Chondrocyte (in vitro differentiated cells): ENCODE measurements at places on chromosomes 2 and 18. TPM values are rescaled to one million over a fixed set of nuclear protein-coding genes. Genes with fewer than 3 reads are reported as not detected.

PARD6G gene
- 10.9 to 17.7 TPM (median 17.0 TPM) in 3 replicates for total RNA-seq

ING5 gene
- 13.8 to 25.2 TPM (median 16.3 TPM) in 3 replicates for total RNA-seq

CNRIP1 gene
- 23.4 to 25.9 TPM (median 24.7 TPM) in 3 replicates for total RNA-seq

SPAG16 gene
- total RNA-seq: 18.7 to 22.8 TPM (median 20.4 TPM) in 3 replicates

SIX2 gene
- 35.0 to 93.2 TPM (median 35.1 TPM) in 3 replicates for total RNA-seq

INO80C gene
- 22.7 to 25.4 TPM (median 23.7 TPM) in 3 replicates for total RNA-seq

AKAIN1 gene
- total RNA-seq: not detected in 3 replicates

DNA sequence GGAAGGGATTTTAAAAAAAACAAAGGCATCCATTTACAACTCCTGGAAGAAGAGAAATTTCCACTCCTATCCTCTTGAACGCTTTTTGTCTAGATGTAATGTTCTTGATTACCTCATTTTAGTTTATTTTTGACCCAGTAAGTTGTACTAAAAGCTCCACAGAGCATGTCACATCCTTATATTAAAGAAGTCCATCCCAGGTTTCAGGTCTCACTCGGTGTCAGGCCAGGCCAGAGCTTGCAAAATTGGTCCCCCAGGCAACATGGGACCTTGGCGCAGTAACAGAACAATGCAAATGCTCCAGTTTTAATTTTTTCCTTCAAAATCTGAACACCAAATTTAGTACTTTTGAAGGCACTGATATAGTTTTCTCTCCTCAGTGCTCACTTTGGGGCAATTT lies 218.4 kb upstream of the REV1 start:
- no peak overlapping the region for H3K4me3 ChIP-seq
- H3K27ac ChIP-seq: peak overlapping the region; percentile 89
- H3K36me3 ChIP-seq: peaks cover 10% of the 10 kb centered on the region
- H3K4me1 ChIP-seq: peaks cover 89% of the 10 kb centered on the region
- DNase-seq: no peak

GRCh38 chr2:130307850-130308249 lies 34.8 kb upstream of the IMP4 start:
- no peak overlapping the region for H3K27ac ChIP-seq
- H3K36me3 ChIP-seq: no peaks in the 10 kb centered on the region
- peaks cover 15% of the 10 kb centered on the region for H3K27me3 ChIP-seq
- DNase-seq: no peak
- H3K4me1 ChIP-seq: no peaks in the 10 kb centered on the region

- no peaks in the 10 kb centered on the region for H3K27me3 ChIP-seq
- H3K4me3 ChIP-seq: no peak overlapping the region
- no peak for DNase-seq
- H3K27ac ChIP-seq: no peak overlapping the region
- no peaks in the 10 kb centered on the region for H3K36me3 ChIP-seq
- H3K4me1 ChIP-seq: peaks cover 17% of the 10 kb centered on the region
Observed at GRCh38 chr18:292271-292670, 24.4 kb upstream of the THOC1 start.

GRCh38 chr2:185291035-185291647 lies 447.5 kb upstream of the FSIP2 start:
- no peaks in the 10 kb centered on the region for H3K4me1 ChIP-seq
- no peak overlapping the region for H3K4me3 ChIP-seq
- H3K27me3 ChIP-seq: peaks cover 48% of the 10 kb centered on the region
- no peak overlapping the region for H3K27ac ChIP-seq
- no peaks in the 10 kb centered on the region for H3K36me3 ChIP-seq

DNA sequence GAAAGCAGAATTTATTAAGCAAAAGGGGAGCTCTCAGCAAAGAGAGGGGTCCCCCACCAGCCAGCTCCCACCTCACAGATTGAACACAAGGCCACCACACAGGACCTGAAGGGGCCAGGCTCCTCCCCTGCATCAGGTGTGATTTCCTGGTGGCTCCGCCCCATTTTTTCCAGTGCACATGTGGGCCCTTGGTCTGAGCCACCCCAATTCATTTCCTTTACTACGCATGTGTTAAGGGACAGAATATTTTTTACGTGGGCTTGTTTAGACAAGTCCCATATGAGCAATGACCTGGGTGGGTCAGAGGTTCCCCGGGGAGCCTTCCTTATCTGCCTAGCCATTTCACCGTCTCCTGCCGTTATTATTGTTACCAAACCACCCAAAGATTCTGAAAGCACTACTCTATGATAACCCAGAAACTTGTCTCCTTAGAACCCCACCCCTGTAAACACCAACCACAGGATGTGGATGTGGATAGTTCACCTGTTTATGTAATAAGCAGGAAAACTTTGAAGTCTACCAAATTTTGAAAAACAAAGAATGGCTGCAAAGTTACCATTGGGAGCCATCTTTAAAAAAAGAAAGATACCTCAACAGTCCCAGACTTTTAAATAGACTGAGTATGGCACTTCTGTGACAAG lies 191.7 kb downstream of the CD226 start:
- H3K4me3 ChIP-seq: no peak overlapping the region
- no peak overlapping the region for H3K27ac ChIP-seq
- DNase-seq: no peak
- H3K27me3 ChIP-seq: no peaks in the 10 kb centered on the region

GRCh38 chr18:49933530-49934128 lies 120.3 kb upstream of the ACAA2 start:
- no peak overlapping the region for H3K27ac ChIP-seq
- H3K27me3 ChIP-seq: peaks cover 37% of the 10 kb centered on the region
- H3K4me3 ChIP-seq: no peak overlapping the region
- no peak for DNase-seq

- H3K4me3 ChIP-seq: no peak overlapping the region
- H3K27me3 ChIP-seq: no peaks in the 10 kb centered on the region
- H3K27ac ChIP-seq: no peak overlapping the region
- DNase-seq: no peak
- H3K4me1 ChIP-seq: peaks cover 12% of the 10 kb centered on the region
Observed at GRCh38 chr18:5601188-5601624, 57.4 kb upstream of the EPB41L3 start.

DNA sequence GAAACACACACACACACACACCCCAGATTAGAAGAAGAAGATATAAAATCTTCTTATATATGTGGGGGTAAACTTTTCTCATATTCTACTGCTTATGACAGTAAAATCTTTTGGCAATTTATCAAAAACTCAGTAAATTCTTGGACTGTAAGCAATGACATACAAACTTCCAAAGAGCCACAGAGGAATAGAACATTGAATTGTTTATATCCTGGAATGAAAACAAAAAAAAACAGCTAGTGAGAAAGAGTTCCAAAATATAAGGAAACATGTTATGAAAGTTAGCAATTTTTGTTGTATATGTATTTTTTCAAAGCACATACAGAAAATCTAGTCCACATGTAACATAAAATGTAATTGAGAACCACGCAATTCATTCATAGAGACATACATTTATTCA lies 764.9 kb downstream of the DSC3 start:
- H3K4me1 ChIP-seq: no peaks in the 10 kb centered on the region
- H3K27ac ChIP-seq: no peak overlapping the region
- no peak for DNase-seq
- H3K4me3 ChIP-seq: no peak overlapping the region
- no peaks in the 10 kb centered on the region for H3K36me3 ChIP-seq

DNA sequence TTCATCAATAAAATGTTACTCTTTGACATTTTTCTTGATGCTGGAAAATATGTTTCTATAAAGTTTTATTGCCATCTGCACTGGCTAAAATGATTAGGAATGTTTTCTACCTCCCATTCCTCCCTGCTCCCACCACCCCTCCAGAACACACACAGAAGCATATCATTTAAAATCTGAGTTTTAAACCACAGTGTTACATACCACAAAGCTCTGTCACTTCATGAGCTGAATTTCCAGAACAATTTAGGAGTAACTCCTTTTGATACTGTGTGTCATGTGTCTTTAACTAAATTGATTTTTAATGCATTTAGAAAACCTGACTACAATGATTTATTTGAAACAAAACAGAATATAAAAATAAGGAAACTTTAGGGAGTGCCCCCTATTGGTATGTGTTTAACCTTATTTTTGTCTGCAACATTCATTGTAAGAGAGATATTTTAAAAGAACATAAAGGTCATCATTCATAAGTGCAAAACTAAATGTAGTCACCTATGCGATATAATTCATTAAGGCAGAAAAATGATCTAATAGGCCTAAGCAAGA lies 52.0 kb downstream of the FEZ2 start:
- H3K4me3 ChIP-seq: no peak overlapping the region
- H3K27ac ChIP-seq: no peak overlapping the region
- DNase-seq: no peak
- H3K27me3 ChIP-seq: no peaks in the 10 kb centered on the region
